Thyroid gland (tissue), 4 donors: ENCODE measurements at places on chromosomes 12 and 14. TPM values are rescaled to one million over a fixed set of nuclear protein-coding genes. Genes with fewer than 3 reads are reported as not detected.

GRCh38 chr12:11654338-11654737 is 4.9 kb downstream of the ETV6 start:
- no peak for DNase-seq

GRCh38 chr14:97058074-97058467 is 260.9 kb downstream of the VRK1 start:
- DNase-seq: no peak

- DNase-seq: no peak
These were observed 6.7 kb upstream of the EML1 start for GRCh38 chr14:99786511-99786989.

DNA sequence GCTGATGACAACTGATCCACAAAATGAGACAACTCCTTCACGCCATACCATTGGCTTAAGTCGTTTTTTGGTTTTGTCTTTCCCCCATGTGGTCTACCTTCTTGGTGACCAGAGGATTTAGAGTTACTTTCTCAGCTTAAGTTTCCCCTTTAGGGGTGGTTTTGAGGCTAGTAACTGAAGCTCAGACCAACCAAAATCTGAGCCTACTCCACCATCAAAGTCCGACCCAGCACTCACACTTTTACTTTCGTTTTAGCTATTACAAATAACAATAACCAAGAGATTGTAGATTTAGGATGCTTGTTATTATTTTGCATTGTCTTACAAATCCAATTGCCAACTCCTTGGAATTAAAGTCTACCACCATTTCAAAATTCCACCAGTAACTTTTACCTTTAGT is 130.6 kb upstream of the MDM1 start:
- DNase-seq: no peak

DNA sequence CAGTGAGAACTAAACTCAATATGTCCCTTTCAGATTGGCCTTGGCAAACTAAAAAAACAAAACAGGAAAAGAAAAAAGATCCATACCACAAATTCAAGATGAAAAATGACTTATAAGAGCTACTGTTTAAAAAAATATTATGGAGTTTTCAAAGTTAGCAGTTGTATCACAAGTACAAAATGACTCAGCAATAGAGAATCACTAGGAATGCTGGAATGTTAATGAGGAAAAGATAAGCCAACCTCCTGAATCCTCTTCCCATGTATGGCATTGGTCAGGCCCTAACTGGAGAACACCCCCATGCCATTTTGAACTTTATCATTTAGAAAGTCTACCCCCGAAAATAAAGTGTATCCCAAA is 62.2 kb downstream of the PPP1R36 start:
- no peak for DNase-seq

The RASAL1 gene
- total RNA-seq: 27.3 TPM

The C1RL gene
- total RNA-seq: 153 TPM
